ENCODE measurements at places on chromosomes 2 and 18.

DNA sequence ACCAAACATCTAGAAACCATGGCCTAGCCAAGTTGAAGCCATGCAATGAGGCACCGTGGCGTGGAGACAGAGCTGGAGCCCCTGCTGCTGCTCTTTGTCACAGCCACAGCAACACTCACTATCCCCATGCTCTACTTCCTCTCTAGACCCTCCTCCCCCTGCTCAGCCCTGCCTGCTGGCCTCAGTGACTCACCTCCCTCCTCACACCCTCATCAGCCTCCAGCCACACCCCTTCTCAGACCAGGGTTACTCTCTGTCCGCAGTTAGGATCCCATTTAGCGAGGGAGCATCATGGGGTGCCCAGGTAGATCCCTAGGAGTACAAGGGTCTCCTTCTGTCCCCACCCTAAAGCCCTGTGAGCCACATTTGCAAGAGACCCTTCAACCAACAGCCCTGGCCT is 25.4 kb upstream of the SOX11 start:
- DNase-seq, result peak; percentile 86

DNA sequence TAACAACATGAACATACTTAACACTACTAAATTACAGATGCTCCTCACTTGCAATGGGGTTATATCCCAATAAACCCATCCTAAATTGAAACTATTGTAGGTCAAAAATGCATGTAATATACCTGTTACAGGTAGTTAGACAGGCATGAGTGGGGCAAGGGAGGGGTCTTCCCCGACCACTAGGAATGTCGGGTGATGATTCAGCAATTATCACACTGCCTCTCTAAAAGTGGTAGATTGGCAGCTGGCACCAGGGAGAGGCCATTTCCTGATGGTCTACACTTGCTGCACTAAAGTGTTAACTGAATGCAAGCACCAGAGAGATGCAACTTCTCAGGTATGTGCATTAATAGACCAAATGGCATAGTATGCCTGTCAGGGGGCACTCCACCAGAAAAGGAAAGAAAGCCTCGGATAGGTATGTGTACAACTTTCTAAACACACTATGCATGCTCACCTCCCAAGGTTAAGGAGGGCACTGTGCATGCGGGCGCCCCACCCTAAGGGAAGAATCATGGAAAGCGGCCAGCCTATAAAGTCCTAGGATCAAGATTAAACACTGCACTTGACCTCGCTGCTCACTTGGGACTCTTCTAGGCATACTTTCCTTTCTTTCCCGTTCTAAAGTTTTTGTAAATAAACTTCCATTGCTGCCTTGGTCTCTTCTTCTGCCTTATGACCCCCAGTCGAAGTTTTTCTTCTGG is 35.6 kb downstream of the PIGN start:
- no peak for DNase-seq

GRCh38 chr2:28152585-28153280 is 239.9 kb upstream of the FOSL2 start:
- DNase-seq, result no peak

GRCh38 chr18:9249254-9249653 is 85.3 kb upstream of the TWSG1 start:
- no peak for DNase-seq

- DNase-seq, result no peak
Measured at GRCh38 chr2:127604986-127605385, 41.0 kb upstream of the GPR17 start.

DNA sequence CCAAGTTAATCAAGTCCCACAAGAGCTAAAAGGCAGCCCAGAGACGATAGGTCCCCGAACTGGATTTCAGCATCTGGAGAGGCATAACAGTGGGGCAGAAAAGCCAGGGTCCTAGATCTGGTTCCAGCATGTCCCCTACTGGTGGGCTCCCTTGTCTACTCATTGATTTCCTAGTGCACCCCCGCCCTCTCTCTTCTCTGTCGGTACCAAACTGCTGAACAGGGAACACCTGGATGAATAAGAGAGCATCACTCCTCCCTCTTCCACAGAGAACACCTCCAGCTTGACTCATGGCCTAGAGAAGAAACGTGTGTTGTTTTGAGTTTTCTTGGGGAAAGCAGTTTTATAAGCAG is 101.3 kb downstream of the FOXI3 start:
- no peak for DNase-seq

Data from esophagus muscularis mucosa (tissue), 4 donors.